ENCODE measurements at places on chromosomes 4 and X.

- peak; percentile 76 for DNase-seq
Observed at GRCh38 chrX:1462596-1463251, 10.0 kb upstream of the ASMTL start.

GRCh38 chrX:135477576-135477975 is 42.9 kb upstream of the INTS6L start:
- no peak for DNase-seq

DNA sequence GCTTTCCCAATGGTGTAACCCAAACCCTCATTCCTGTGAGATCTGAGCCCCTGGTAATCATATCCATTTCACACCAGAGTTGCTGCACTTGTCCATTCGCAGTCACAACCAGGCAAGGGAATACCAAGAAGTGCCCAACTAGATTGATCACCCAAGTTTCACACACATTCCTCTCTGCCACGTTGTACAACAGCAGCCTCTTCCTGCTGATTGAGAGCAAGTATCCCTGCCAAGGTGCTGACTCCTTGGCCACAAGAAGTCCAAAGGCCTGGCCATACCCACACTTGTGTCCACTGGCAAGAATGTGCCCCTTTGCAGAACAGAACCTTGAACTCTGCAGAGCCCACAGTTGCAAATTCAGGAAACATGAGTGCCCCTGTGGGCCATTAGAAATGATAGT is 6.5 kb upstream of the ACOT9 start:
- DNase-seq = no peak

GRCh38 chr4:121675715-121676114 is 21.1 kb downstream of the ANXA5 start:
- no peak for DNase-seq

DNA sequence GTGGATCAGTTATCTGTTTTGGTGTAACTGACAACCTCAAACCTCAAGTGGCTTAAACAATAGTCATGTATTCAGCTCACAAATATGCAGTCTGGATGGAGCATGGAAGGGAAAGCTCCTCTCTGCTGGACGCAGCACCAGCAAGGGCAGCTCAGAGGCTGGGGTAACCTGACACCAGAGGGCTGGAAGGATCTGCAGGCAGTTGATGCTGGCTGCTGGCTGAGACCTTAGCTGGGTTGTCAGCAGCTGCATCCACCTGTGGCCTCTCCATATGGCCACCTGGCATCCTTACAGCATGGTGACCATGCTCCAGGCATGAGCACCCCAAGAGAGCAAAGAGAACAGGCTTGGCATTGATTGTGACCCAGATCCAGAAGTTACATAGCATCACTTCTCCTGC is 46.7 kb downstream of the ENPP6 start:
- DNase-seq = no peak

DNA sequence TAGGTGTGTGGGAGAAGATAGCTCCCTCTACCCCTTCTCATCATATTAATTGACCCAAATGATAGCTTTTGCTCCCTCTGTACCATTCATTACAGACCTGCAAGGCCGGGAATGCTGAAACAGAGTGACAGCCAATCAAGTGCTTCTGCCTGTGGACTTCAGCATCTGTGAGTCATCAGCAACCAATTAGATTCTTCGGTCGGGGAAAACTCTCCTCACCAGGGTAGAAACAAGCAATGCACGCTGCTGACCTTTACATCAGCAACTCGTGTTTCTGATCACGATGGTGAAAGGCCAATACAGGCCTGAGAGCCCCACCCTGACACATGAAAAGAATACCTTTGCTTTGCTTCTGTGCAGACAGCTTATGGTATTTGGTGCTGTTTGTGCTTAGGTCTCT is 347.2 kb upstream of the DDX53 start:
- no peak for DNase-seq

- no peak for DNase-seq
Observed at GRCh38 chr4:33080275-33080674, 2360.1 kb downstream of the PCDH7 start.

- no peak for DNase-seq
Observed at GRCh38 chr4:88178626-88179231, 20.3 kb upstream of the ABCG2 start.

DNA sequence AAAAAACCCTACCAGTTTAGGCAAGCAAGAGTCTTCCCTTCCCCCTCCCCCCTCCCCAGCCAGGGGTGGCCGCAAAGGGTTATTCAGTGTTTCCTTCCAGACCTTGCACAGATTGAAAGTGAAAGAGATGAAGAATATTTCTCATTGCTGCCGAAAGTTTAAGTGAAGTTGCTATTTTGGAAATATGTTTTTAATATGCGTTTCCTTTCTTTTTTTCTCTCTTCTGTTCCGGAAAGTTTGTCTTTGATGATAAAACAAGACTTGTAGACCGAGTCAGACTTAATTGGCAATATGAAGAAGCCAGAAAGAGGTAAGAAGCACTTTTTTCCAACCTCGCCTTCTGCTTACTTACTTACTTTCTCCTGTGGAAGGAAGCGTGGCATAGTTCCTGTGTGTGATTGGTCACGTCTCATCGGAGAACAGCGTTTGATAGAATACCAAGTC is 58.5 kb upstream of the CLCN4 start:
- peak; percentile 29 for DNase-seq

- no peak for DNase-seq
Observed at GRCh38 chr4:113636877-113637276, 124.7 kb downstream of the CAMK2D start.

GRCh38 chr4:81179326-81179725 is 35.7 kb downstream of the PRKG2 start:
- no peak for DNase-seq

GRCh38 chrX:130680164-130681035 is 222.6 kb downstream of the ENOX2 start:
- DNase-seq = no peak

- DNase-seq = no peak
Observed at GRCh38 chrX:80216086-80216485, 201.5 kb downstream of the TBX22 start.

GRCh38 chrX:134764202-134764785 is 106.0 kb upstream of the PLAC1 start:
- DNase-seq = no peak

DNA sequence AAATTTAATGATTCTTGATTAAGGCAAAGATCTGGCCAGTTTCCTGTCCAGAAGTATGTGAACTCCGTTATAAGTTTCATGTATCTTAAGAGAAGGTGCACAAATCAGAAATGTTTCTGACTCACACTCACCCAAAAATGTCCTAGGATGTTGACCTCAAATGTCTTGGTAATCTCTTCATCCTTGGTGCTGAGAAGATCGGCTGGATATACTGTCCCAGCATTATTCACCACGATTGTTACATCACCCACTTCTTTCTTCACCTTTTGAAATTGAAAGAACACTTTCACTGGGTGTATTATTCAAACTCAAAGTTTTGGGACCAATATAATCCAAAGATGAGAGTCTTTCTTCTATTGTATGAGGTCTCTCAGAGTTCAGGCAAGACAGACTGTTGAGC is 5.7 kb downstream of the HSD17B13 start:
- DNase-seq = no peak

GRCh38 chr4:94390804-94391410 is 48.3 kb upstream of the HPGDS start:
- DNase-seq = no peak

- DNase-seq = no peak
Observed at GRCh38 chrX:134171661-134172587, 65.1 kb upstream of the CCDC160 start.

DNA sequence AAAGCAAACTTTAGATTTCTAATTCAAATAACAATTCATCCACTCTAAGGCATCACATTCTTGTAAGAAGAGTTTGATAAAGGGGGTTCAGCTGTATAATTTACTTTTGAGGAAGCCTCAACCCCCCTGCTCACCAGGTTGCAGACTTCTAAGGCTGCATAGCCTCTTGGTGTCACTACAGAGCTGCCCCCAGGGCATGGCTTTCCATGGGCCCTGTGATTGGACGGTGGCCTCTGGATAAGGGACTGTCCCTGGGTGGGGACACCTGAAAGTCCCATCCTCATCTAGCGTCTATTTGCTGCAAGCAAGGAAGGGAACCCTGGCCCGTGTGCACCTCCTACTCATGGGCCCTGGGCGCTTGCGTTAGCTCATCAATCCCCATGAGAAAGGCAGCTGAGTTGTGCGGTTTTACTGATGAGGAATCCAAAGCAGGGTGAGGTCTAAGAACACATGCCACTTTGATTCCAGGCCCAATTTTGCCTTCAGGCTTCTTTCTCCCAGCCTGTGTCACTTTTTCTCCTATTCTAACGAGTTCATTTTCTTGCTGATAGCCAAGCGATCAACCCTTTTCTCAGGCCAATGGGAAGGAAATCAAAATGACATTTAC is 51.8 kb downstream of the SCML1 start:
- no peak for DNase-seq

DNA sequence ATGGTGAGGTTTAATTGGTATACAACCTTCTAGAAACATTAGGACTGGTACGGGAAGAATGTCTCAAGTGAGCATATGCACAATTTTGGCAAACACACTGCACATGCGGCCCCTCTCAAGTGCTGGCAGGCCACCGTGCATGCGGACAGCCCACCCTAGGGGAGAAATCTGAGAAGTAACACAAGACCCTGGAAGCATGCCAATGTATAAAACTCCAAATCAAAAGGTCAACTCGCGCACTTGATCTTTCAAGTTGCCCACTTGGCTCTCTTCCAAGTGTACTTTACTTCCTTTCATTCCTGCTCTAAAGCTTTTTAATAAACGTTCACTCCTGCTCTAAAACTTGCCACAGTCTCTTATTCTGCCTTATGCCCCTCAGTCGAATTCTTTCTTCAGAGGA is 488.3 kb downstream of the CFAP47 start:
- DNase-seq = no peak

- DNase-seq = no peak
Observed at GRCh38 chr4:26434030-26434639, 56.1 kb downstream of the CCKAR start.

DNA sequence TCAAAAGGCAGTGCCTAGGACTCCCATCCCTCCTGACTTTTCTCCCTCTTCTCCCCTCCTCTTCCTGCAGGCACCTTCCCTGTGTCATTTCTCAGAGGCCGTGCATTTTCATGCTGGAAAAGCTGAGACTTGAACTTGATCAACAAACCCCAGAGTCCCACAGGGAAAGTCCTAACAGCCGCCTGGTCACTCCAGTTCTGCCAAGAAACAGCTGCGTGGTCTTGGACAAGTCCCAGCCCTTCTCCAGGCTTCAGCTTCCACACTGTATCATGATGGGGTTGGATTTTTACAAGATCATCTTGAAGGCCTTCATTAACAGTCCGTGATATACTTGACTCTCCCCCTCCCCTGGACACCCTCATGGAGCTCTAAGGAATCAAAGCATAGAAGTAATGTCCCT is 366.0 kb downstream of the BCOR start:
- DNase-seq = no peak

- no peak for DNase-seq
Observed at GRCh38 chrX:621705-622503, 8.7 kb upstream of the SHOX start.
